GM13977 (cell line): ENCODE measurements at places on chromosomes 11 and 22.

DNA sequence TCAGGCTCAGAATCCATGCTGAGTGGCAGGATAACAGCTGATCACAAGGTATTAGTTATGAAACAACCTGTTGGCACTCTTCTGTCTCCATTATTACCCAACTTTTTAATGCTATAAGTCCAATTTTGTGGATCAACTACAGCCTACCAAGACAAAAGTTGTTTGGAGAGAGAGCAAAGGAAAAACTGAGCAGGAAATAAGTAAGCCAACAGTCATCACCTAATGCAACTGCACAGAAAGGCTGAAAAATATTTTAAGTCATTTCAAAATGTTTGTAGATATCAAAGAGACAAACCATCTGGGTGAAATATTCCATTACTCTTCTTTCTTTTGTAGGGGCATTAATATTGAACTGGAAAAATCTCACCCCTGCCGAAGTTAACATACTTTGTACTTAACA, 41.6 kb downstream of the FDX1 start:
- DNase-seq = no peak

GRCh38 chr22:48310289-48310688, 1517.4 kb downstream of the BRD1 start:
- DNase-seq = no peak

- no peak for DNase-seq
Measured at GRCh38 chr22:25452116-25452700, 112.3 kb upstream of the GRK3 start.

GRCh38 chr11:5923794-5924193, 18.3 kb upstream of the OR56A3 start:
- DNase-seq = no peak

DNA sequence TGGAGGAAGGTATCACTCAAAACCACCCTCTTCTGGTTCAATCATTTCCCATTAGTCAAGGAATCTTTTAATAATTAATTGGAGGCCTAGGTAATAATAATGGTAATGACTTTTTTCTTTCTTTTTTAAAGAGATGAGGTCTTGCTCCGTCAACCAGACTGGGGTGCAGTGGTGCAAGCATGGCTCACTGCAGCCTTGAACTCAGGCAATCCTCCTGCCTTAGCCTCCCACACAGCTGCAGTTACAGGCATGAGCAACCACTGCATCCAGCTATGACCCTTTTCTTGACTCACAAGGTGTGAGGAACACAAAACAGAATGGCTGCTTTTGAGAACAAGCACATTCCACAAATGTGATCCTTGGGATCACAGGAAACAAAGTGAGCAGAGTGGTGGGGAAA, 3.6 kb downstream of the POLDIP3 start:
- no peak for DNase-seq
